ENCODE measurements at places on chromosomes 7 and 10.

DNA sequence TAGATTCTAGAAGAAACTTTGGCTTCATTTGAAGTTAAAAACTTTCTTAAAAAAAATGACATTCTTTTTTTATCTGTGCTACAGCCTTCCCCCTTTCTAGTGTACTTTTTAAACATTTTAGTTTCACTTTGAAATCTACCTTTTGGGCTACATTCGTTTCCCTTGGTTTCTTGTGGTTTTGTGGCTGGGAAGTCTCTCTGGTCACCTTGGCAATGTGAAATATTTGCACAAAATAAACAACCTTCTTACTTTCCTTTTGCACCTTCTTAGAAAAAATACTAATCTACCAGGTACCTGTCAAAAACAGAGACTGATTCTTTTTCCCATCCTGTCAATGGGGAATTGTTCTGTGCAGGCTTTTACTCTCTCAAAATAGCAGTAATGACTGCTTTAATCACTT, 350.2 kb downstream of the GATA3 start:
- no peak for DNase-seq

DNA sequence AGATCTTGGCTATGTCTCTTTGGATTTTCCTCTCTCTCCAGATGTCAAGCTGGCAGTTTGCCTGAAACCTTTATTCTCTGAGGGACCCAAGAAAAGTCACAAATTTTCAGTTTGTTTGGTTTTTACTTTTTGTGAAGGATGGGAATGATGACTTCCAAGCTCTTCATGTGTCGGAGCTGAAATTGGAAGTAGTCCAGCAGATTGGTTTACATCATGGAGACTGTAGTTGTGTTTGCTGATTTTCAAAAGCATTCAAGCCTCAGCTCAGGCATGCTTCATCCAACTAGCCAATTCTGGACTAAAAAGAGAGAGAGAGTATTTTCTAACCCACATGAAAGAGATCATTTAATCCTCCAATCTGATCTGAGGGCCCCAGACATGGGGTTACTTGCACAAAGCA, 326.2 kb upstream of the AUTS2 start:
- no peak for DNase-seq

DNA sequence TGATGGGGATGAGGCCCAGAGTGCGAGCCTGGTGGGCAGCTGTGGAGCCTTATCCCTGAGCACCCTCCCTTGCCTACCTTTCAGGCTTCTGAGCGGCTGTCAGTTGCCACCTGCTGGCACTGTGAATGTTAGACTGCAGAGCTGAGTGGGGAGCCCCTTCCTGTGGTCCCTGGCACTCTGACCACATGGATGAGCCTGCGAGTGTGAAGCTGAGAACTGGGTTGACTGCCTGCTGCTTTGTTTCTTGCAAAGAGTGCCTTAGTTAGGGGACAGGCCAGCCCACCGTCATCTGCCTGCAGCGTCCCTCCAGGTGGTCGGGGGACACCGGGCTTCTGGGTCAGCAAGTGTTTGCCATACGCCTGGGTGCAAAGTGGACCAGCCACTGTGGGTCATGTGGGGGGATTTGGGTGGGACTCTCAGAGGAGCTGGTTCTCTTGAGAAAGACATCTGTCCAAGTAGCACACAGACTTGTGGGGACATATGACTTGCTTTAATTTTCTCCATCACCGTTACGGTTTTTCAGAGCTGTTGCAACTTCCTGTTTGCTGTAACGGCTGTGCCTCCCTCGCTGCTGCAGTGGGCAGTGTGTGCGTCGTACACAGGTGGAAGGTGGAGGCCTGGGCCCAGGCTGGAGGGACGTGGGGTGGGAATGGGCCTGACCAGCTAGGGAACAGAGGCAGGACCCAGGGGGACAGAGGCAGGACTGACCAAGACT, 13.7 kb downstream of the INPP5A start:
- no peak for DNase-seq

DNA sequence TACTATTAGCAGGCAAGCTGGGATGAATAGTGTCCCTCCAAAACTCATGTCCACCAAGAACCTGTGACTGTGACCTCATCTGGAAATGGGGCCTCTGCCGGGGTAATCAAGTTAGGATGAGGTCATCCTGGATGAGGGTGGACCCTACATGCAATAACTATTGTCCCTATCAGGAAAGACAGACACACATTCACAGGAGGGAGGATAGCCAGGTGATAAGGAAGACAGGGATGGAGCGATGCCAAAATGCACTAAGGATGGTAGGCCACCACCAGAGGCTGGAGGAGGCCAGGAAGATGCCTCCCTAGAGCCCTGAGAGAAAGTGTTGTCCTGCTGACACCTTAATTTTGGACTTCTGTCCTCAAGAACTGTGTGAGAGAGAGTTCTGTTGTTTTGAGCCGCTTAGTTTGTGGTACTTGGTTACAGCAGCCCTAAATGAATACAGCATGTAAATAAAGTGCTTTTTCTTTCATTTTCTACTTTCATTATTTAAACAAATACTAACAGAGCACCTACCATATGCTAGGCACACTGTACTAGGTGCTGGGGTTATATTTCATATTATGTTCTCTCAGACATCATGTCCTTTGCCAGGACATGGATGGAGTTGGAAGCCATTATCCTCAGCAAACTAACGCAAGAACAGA, 111.9 kb downstream of the USP6NL start:
- DNase-seq, result no peak

GRCh38 chr10:71554671-71555070, 158.0 kb downstream of the CDH23 start:
- no peak for DNase-seq

DNA sequence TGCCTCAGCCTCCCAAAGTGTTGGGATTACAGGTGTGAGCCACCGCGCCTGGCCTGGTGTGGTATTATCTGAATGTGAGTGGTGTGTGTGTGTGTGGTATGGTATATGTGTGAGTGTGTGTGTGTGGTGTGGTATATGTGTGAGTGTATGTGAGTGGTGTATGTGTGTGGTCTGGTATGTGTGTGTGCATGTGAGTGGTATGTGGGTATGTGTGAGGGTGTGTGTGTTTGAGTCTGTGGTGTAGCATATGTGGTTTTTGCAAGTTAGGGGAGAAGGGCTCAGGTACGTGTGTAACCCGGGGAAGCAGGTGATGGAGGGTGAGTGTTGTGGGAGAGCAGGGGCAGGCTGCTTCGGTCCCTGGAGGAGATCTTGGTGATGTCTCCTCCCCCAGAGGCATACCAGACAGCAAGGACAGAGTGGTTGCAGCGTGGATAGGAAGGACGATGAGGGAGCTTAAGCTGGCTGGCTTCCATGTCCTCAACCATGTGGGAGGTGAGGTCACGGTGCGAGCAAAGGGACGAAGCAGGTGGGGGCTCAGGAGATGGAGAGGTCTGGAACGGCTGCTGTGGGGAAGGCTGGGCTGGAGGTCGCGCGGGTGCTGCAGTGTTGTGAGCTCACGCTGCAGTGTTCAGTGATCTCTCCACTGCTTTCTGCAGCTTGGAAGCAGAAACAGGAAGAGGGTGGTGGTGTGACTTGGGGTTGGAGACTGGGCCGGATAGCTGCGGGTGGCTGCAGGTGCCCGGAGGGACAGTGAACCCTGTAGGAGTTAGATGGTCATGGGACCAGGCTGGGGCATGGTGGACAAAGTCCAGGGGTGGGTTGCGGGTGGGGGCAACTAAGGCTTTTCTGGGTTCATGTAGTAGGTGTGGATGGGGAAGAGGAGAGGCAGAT, 5.0 kb downstream of the ZYX start:
- no peak for DNase-seq

DNA sequence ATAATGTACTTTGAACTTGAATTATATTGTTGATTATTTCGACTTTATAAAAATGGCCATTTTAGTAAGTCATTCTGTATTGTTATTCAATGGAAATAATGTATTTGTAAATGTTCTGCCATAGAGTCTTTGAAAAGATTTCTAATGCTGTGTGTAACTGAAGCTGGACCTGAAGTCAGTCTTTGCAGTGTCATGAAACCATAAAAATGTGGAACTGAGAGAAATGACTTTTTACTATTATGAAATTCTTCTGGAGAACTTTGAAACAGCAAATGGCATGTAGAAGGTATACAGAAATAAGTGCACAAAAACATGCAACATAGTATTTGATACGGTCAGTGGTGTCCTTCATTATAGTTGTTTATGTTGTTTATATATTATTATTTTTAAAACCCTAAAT, 59.7 kb upstream of the ADRA2A start:
- DNase-seq, result no peak

GRCh38 chr10:97549587-97550322, 22.8 kb upstream of the ANKRD2 start:
- no peak for DNase-seq

GRCh38 chr7:116180302-116180701, 30.0 kb upstream of the TES start:
- peak; percentile 14 for DNase-seq

DNA sequence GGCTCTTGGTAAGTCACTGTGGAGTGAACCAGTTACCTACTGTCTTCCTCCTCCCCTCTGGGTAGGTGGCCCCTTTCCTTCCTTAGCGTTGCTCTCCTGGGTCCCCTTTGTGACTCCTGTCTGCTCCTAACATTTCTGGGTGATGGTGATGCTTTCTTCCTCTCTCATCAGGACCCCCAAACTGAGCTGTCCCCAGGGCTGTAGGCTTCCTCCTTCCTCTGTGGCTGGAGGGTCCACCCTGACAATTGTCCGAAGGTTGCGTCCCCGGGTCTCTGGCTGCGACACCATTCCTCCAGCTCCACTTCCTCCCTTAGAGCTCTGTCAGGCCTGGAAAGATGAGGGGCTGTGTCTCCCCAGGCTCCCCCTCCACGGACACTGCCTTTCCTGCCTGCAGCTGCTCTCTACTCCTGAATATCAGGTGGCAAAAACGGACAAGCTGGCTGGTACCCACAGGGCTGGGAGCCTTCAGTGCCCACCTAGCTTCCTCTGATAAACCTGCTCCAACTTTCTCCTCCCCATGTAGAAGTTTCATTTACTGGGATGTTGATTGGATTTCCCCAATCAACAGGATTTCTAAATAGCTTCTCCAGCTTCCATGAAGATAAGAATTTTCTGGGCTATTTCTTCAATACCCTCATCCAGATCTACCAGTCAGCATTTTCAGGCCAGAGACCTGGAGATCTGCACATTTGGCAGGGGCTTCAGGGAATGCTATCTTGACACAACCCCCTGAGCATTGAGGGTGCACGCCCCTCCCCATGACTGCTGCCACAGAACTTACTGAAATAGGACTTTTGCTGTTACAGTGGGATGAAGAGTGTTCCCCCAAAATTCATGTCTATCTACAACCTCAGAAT, 506.5 kb downstream of the TCERG1L start:
- DNase-seq, result no peak

DNA sequence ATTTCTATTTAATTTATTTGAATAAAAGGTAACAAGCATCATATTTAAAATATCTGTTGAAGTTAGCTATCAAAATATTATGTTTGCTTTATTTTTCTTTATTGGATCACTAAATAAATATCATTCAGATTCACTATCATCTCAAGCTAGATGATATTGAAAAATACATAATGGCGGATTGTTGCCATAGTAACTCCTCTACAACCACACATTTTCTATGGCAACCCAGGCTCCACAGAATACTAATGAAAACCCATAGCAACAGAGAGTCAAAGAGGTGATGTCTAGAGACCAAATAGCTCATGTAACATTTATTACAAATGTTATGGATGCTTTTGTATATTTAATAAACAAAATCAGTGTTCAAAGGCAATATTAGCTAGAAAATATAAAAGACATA, 148.9 kb upstream of the CDK1 start:
- DNase-seq, result no peak

DNA sequence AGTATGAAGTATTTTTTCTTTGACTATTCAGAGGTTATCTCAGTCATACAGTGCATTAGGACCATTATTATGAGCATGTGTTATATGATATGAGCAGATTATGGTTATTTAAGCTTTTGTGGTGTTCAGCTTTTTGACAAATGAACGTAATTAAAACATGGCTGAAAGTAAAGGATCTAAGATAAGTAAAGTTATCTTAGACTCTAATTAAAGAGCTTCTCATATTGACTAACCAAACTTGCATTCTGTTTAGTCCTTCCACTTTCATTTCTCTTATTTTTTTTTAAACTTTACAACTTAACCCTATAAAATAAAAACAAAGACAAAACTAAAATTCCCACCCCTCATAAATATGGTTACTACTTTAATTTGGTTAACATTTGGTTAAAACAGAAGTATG, 6.9 kb upstream of the GPR85 start:
- no peak for DNase-seq
